Fibroblast of skin of right biceps (primary cell): ENCODE measurements at places on chromosomes 4 and X.

DNA sequence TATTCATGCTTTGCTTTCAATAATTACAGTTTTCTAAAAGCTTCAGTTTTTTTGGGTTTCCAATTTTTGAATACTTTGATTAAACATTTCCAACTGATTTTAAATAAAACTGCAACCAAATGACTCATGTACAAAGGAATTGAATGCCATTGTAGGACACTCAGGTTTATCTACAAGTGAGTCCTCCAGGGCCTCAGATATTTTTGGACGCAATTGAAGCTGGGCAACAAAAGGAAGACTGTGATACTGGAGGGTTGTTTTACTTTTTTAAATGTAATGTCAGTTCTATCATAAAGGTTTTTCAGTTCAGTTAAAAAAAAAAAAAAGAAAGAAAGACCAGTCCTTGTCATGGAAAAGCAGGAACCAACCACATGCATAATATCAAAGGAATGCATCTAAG, 64.2 kb downstream of the MAGEA10 start:
- DNase-seq: no peak

DNA sequence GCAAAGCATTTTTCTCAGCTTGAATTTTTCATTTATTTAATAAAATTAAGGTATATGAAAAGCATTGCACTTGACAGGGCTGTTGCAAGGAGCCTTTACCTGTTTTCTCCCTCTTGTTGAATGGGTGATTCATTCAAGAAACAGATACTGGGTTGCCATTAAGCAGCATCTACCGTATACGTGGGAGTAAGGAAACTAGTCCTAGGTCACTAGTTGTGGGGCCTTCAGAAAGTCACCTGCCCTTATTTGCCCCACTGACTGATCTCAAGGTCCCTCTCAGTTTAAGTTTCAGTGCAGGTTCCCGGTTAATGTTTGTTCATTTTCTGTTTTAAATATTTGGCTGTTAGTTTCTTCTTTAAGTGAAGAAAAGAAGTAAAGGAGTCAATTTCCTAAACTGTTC, 34.0 kb downstream of the LHFPL1 start:
- no peak for DNase-seq

DNA sequence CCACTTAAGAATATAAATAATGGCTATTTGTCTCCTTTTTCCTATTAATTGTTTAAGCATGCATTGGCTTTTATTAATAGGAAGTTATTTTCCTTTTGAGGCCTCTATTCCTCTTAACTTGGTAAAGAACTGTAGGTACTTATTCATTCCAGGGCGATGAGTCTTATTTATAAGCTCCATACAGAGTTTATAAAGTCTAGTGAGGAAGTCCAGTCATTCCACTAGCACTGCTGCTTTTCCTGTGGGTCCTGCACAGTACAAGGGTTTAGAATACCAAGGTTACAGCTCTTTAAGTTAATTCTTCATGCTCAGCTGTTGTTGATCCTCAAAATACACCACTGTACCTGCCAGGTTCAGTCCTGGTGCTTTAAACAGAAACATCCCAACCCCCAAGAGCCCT, 28.5 kb upstream of the WNK3 start:
- peak; percentile 2 for DNase-seq

GRCh38 chrX:39645178-39645895, 452.4 kb downstream of the BCOR start:
- peak; percentile 88 for DNase-seq

GRCh38 chr4:19748519-19749479, 502.9 kb upstream of the SLIT2 start:
- peak; percentile 74 for DNase-seq
